ENCODE measurements at places on chromosomes 5 and 9. TPM values are rescaled to one million over a fixed set of nuclear protein-coding genes. Genes with fewer than 3 reads are reported as not detected.

The PLPPR1 gene
- total RNA-seq = not detected

DNA sequence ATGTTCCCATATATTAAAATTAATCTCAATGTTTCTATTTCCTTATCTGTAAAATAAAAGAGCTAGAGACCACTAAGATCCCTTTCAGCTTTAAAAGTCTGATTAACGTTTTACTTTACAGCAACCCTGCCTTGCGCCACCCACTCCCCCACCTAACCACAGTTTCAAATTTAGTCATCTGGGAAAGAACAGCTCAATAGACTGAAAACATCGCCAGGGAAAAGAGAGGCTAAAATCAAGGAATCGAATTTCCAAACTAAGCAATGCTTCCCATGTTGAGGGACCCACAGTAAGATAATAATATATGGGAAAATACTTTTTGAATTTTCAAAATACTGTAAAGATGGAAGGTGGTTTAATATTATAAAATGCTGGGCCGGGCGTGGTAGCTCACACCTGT is 6.6 kb downstream of the SAXO1 start:
- no peak for DNase-seq

DNA sequence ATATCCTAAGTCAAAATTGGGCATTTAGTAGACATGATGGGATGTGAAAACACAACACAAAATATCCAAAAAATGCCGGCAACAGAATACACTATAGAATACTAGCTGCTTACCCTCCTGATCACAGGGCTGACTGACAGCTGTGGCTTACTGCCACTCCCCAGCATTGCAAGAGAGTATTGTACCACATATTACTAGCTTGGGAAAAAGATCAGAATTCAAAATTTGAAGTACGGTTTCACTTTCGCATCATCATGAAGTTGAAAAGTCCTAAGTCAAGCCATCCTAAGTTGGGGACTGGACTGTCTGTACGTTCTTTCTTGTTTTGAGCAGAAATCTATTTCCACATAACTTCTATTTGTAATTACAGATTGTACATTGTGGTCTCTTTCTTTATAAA is 851.4 kb downstream of the MAT2B start:
- no peak for DNase-seq

GRCh38 chr5:179599100-179599499 is 24.4 kb downstream of the HNRNPH1 start:
- no peak for DNase-seq

GRCh38 chr9:127049581-127049980 is 72.9 kb downstream of the ANGPTL2 start:
- no peak for DNase-seq

- no peak for DNase-seq
Observed at GRCh38 chr9:75855509-75855908, 35.0 kb upstream of the PCSK5 start.

DNA sequence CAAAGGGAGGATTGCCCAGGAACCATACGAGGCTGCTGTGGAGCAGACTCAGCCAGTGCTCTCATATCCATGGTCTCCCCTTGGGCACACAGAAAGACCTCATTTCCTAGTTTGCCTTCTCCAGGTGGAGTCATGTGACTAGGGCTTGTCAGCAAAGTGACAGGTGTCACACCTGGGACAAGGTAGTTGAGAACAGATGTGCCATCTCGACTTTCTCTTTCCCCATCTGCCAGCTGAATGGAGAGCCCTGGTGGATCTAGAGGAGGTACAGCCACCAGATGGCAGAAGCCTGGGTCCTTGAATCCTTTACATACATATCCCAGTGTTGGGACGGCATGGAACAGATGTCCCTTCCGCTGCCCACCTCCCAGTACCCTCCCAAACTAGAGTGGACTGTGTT is 42.9 kb upstream of the ALDOB start:
- DNase-seq = no peak

- no peak for DNase-seq
Observed at GRCh38 chr5:167732499-167732898, 558.9 kb upstream of the WWC1 start.

Data from T-helper 17 cell (primary cell).